ENCODE measurements at places on chromosomes 1 and 21.

GRCh38 chr1:27574871-27575831, 28.8 kb downstream of the AHDC1 start:
- DNase-seq, result peak; percentile 93

DNA sequence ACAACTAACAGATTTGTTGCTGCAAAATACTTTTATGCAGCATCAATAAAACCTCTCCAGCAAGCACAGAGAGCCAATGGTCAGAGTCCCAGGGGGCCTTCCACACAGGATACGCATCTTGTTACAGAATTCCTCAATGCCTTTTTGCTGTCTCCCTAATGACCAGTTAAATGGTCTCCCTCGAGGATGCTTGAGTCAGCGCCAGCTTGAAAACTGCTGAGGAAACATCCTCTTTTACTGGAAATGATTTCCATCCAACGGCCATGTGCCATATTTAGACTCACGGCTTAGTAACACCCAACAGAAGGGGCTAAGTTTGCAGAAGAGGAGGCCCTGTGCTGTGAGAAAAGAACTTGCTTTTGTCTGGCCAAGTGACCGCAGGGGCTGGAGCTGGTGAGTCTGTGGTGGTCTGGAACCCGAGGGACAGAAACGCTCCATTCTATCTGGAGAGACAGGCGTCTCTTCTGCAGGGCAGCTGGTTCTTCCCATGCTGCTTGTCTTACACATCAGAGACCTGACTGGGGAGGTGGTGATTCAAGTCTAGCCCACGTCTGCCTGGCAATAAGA, 496.4 kb downstream of the SETD4 start:
- DNase-seq, result peak; percentile 31

DNA sequence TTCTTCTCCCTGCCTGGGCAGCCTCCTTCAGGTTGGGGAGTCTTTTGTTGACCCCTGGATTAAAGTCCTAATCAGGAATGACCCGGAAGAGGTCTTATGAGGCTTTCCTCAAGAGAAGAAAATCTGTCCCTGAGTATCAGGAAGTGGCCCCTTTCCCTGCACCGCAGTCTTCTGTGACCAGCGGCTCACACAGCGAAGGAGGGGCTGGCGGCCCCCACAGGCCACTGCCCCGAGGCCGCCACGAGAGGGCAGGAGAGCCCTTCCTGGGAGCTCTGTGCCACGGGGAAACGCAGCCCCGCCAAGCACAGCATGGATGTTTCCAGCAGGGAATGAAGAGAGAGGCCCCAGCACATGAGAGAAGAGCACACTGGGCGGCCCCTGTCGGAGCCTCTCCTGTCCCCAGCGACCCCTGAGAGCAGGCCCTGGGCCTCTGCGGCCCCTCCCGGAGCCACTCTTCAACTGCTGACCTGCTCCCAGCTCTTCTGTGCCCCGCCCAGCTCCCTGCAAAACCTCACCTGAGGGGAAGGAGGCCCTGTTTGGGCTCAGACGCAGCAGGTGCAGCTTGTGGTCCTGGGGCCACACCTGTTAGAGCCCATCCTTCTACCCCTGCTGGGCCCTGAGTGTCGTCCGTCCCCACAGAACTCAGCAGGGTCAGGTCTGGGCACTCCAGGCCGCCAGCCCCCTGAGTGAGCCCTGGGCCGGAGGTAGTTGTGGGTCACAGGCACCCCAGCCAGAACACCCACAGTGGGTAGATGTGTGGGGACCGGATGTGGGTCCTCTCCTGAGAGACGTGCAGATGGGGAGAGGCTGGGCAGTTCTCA, 4.9 kb upstream of the POFUT2 start:
- peak; percentile 89 for DNase-seq

GRCh38 chr1:218466341-218467010, 121.3 kb downstream of the TGFB2 start:
- no peak for DNase-seq

DNA sequence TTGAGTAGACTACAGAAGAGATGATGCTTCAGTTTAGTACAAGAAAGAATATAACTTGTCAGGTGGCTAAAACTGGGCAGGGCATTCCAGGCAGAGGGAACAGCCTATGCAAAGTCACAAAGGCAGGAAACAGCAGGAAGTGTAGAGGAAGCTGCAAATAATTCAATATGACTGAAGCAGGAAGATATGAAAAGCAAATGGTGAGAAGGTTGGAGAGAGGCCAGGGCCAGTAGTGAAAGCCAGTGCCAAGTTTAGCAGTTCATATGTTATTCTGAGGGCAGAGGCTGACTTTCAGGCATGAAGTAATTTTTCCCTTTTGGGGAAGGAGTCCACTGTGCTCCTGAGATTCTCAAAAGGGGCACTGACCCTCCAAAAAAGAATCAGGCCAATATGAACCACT, 8.0 kb upstream of the YBX1 start:
- DNase-seq, result no peak

- no peak for DNase-seq
These were observed 12.3 kb downstream of the ZBTB7B start for GRCh38 chr1:155014709-155015508.

DNA sequence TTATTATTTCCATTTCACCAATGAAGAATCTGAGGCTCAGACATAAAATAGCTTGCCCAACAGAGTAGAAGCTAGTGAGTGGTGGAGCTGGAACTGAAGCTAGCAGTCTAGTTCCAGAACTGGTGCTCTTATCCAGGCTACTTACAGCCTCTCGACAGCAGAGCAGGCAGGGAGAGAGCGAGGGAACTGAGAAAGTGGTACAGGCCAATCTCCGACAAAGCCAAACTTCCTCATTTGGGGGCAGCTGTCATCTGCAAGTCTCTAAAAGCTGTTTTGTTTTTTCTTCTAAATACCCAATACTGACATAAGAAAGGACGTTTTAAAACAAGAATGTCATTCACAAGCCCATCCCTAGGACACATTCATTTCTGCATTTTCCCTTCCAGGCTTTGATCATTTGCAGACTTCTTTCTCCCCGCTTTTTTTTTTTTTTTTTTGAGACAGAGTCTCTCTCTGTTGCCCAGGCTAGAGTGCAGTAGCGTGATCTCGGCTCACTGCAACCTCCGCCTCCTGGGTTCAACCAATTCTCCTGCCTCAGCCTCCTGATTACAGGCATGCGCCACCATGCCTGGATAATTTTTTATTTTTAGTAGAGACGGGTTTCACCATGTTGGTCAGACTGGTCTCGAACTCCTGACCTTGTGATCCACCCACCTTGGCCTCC, 20.0 kb downstream of the YIPF1 start:
- no peak for DNase-seq

DNA sequence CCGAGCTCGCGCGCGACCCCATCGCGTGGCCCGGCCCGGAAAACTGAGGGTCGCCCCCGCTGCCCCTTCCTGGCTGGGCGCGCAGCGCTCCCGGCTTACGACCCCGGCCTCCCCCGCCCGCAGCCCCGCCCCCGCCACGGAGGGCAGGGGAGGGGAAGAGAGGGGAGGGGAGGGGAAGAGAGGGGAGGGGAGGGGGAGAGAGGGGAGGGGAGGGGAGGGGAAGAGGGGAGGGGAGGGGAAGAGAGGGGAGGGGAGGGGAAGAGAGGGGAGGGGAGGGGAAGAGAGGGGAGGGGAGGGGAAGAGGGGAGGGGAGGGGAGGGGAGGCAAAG, 6.7 kb upstream of the ANKRD65 start:
- no peak for DNase-seq

- no peak for DNase-seq
These were observed 56.8 kb downstream of the GLIS1 start for GRCh38 chr1:53681977-53682685.

DNA sequence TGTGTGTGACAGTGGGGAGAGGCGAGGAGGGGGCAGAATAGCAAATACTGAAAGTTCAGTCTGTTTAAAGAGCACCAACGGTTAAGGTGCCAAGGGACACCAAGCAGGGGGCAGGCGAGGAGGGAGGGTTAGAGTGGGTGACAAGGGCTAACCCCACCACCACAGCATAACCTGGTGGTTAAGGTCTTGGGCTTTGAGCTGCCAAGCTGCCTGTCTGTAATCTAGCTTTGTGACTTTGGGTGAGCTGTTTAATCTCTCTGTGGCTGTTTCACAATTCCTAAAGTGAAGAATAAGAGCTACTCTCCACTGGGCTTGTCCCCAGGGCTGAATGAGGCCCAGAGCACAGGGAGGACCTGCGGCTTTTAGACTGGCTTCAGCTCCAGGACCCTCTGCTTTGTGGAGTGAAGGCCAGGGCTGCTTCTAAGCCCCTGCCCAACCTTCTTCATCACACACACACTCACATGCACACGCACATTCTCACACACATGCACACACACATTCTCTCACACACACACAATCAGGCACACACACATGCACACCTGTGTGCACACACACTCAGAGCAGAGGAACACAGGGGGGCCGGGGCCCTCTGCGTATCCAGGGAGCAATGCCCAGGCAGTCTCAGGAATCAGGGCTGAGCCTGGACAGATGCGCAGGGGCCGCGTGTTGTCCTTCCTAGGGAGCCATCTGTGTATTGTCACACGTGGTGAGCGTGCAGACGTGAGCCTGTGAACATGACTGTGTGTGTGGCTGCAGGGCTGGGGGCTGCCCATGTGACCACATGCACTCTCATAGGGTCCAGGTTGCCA, 101.6 kb upstream of the TARDBP start:
- DNase-seq, result no peak

DNA sequence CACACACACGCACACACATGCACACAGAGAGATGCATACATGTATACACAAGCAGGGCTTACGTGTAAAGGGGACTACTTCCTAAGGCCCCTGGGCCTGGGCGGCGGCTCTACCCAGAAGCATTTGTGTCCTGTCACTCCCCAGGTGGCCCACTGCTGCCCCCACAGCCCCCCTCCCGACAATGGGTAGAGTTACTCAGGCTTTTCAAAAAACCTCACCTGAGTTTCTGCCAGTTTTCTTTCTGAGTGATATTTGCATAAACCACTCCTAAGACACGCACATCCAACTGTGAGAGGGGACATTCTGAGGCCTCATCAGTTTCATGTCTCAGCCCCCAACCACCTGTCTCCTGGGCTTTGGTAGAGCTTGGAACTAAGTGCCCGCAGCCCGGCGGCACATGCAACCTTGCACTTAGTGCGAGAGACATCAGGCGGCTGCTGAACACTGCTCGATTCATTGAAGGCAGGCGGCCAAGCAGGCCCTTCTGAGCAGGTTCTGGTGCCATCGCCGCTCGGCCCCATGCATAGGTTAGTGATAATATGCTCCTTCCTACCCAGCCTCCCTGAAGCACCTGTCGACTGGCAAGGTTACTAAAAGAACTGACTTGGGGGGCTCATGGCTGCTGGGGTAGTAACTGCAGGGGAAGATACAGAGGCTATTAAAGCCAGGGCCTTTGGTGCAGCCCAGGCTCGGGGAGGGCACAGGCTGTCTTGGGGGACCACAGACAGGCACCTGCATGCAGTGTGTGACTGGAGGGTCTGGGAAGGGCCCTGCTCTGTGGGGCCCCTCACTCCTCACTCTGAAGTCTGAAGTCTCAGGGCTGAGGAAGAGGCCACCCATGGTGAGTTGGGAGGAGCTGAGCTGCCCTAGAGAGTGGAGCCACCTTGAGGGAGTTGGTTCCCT, 364.2 kb upstream of the VAMP3 start:
- DNase-seq, result no peak

DNA sequence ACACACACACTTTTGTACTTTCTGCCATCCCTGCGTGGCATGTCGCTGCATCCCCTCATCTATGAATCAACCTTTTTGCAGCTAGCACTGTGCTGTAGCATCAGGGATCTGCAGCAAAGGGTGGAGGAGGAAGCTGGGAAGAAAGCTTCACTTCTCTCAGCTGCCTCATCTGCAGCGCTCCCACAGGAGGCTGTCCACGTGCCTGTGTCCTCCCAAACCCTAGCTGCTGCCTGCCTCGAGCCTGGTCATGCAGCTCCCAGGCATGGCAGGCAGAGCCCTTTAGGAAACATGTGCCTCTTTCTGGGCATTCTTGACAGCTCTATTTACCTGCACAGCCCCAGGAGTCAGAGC, 262.1 kb upstream of the SGIP1 start:
- peak; percentile 43 for DNase-seq

DNA sequence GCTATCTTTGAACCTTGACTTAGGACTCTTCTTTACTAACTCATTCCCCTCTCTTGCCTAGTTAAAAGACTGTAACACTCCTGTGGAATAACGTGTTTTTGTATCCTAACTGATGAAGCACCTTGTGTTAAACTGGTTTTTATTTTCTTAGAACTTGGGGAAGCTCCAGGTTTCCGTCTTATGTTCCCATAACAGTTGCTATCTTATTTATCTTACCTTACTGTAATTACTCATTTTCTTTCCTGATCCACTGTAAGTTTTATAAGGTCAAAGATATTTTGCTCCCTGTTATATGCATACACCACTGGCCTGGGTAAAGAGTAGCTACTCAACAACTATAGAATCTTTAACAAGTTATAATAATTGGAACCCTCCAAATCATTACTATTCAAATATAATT, 43.1 kb downstream of the RPL5 start:
- DNase-seq, result no peak

DNA sequence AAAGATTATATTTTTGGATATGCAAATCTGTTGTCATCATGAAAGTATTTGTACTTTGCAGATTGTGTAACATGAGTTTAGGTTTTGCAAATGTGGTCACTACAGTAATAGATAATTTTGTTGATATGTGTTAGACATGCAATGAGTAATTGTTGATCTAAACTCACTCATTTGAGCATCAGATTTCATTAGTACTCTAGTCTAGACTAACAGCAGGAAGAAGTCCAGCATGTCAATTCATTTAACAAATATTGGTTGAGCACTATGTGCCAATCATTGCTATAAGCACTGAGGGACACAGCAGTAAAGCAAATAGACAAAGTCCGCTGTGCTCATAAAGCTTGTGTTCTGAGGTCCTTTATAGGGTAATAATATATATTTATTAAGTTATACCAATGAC, 350.0 kb downstream of the USP25 start:
- no peak for DNase-seq

DNA sequence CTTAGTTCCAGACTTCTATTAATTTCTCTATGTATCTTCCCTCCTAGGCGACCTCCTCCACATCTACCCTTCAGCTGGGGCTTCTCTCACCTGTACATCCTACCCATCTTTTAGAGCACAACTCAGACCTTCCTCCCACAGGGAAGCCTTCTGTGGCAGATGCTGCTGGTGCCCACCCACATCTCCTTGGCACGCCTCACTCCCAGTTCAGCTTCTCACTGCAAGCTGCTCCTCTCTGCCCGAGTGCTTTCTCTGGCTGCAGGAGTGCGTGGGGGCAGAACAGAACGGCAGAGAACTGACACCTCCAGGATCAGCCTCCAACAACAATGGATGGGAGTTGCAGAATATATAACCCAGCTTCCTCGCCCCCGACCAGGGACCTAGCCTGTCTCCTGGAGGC, 36.5 kb downstream of the ZBTB18 start:
- DNase-seq, result no peak

GRCh38 chr1:5456090-5456811, 536.0 kb downstream of the NPHP4 start:
- no peak for DNase-seq

DNA sequence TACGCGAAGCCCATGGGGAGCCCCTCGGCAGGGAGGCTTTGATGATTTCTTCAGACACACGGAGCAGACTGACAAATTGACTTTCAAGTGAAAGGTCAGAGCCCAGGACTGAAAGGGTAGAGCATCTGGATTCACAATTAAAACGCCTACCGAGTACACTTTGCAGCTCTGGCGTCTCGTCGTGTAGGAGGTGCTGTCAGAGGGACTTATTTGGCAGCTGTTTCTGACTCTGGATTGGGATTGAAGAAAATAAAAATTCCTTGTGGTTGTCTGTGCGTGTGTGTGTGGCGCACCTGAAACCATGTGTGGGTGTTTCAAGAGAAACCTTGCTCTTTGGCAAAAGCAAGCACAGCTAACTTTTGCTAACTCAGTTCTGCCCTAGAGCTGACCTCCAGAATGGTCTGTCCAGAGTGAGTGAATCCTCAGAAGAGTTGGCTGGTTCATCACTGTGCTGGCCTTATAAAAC, 348.7 kb downstream of the HLX start:
- no peak for DNase-seq

Data from AG08396 (cell line).